ENCODE measurements at places on chromosomes 6 and 20. TPM values are rescaled to one million over a fixed set of nuclear protein-coding genes. Genes with fewer than 3 reads are reported as not detected.

GRCh38 chr6:22432060-22432459, 135.2 kb upstream of the PRL start:
- no peak for DNase-seq

GRCh38 chr20:19483309-19483708, 270.9 kb downstream of the SLC24A3 start:
- DNase-seq = no peak

Gene RSPH3
- polyA plus RNA-seq = 7.4 TPM

GRCh38 chr20:8301655-8302054, 169.6 kb downstream of the PLCB1 start:
- DNase-seq = no peak

GRCh38 chr6:159642481-159642880, 50.6 kb downstream of the SOD2 start:
- no peak for DNase-seq

Gene PROCR
- 5.3 TPM for polyA plus RNA-seq

DNA sequence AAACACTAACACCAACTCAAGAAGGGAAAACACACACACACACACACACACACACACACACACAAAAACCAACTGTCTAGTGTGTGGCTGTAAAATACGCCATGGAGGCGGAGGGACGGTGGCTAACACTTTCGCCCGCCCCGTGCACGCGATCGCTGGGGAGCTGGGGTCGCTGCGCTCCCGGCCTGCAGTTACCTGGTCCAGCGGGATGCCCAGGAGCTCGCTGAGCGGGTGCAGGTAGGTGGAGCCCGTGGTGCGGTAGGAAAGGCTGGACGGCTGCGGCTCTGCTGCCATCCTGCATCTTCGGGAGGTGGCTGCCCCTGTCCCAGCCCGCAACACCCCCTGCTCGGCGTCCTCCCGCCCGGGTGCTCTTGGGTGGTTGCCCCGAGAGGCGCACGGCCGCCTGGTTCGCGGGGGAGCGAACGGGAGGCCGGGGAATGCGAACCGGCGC, 303 bp downstream of the MBOAT1 start:
- DNase-seq = no peak

Gene SLA2
- polyA plus RNA-seq = 0.49 TPM

DNA sequence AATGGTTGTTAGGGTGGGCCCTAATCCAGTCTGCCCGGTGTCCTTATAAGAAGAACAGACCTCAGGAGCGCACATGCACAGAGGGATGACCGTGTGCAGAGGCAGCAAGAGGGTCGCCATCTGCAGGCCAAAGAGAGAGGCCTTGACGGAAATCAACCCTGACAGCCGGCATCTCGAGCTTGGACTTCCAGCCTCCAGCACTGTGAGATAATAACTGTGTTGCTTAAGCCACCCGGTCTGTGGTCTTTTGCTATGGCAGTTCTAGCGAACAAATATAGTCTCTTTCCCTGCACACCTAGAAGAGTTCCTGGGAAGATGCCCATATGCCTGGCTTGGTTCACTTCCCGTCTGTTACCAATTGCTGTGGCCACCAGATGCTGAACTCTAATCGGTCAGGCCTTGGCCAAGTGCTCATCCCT, 35.3 kb upstream of the PTGIS start:
- peak; percentile 41 for DNase-seq

Gene ANKRD66
- not detected for polyA plus RNA-seq

Gene RNF217
- 0.41 TPM for polyA plus RNA-seq

DNA sequence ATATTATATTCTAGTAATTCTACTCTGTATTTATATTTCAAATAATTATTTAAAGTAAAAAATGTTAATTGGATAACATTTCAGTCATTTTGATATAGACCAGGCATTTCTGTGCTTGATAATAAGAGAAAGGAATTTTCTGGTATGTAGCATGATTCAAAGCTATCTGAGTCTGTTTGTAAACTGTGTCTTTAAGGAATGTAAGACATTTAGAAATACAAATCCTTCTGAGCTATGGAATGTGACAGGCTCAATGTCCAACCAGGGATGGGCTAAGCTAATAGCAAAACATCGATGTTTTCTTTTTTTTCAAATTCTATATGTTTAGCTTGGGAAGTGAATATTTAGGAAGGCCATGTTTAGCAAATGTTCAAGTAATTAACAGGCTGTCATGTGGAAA, 41.5 kb upstream of the FAM83B start:
- DNase-seq = no peak

- no peak for DNase-seq
These were observed 37.0 kb downstream of the KLHL31 start for GRCh38 chr6:53628354-53629119.

- no peak for DNase-seq
These were observed 156.5 kb upstream of the PRDM1 start for GRCh38 chr6:105929626-105930025.

- no peak for DNase-seq
These were observed 20.1 kb upstream of the FAM209A start for GRCh38 chr20:56504373-56505005.

Gene GSS
- 107 TPM for polyA plus RNA-seq

Gene RPP21
- polyA plus RNA-seq = 135 TPM

Gene GPLD1
- 0.80 TPM for polyA plus RNA-seq

Gene MYBL2
- polyA plus RNA-seq = 148 TPM

Gene GSTA3
- polyA plus RNA-seq = not detected

Gene MACROD2
- polyA plus RNA-seq = 9.0 TPM

DNA sequence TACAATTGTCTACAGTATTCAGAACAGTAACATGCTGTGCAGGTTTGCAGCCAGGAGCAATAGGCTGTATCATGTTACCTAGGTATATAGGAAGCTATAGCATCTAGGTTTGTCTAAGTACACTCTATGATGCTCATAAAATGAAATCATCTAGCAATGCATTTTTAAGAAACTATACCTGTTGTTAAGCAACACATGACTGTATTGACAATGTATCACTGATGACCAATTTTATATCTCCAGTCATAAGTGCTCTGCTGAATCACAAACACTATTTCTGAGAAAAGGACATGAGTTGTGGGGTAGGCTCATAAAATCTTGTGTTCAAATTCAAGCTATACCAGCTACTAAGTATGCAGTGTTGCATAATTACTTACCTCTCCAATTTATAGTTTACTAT, 501.3 kb downstream of the CD109 start:
- no peak for DNase-seq

Gene TGM2
- 34.7 TPM for polyA plus RNA-seq

DNA sequence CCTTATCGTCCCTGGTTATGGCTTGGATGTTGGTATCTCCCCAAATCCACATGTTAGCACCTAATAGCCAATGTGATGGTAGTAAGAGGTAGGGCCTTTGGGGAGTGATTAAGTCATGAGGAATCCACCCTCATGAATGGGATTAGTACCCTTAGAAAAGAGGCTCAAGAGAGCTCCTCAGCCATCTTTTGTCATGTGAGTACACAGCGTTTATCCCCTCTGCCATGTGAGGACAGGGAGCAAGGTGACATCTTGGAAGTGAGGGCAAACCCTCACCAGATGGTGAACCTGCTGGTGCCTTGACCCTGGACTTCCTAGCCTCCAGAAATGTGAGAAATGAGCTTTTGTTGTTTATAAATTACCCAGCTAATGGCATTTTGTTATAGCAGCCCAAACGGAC, 16.1 kb upstream of the SIRPB2 start:
- no peak for DNase-seq

DNA sequence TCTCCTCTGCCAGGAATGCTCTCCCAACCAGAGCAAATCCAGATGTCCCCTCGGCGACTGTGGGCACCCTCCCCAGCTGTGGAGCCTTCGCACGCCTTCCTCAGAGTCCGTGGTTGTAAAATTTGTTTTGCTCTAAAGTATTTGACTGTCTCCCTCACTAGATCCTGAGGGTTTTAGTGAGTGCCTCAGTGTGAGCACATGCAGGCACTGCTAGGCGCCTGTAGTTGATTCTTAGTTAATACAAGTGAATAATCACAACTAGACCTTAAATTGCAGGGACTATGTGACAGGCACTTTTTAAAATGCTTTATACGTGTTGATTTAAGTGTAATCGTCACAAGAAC, 680 bp upstream of the MTCH1 start:
- DNase-seq = no peak

Gene ZKSCAN3
- polyA plus RNA-seq = 3.7 TPM

- DNase-seq = no peak
These were observed 21.2 kb upstream of the TTPAL start for GRCh38 chr20:44454306-44454963.

Gene CRISP2
- not detected for polyA plus RNA-seq

Gene KCNK5
- 0.78 TPM for polyA plus RNA-seq

DNA sequence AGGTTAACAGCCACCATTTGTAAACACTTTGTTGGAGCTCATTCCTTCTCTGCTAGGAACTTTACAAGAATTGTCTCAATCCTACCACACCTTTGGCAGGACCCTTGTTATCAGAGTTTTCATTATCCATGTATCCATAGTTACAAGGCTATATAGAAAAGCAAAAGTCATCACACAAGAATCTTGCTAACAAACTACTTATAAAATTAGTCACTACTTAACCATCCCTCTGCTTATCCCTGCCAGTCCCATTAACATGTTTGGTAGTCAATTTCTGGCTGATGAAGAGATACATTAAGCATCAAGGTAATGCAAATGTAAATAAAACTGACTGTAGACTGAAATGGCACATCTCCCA, 10.4 kb downstream of the ZSWIM3 start:
- DNase-seq = no peak

Gene CENPQ
- polyA plus RNA-seq = 3.4 TPM

Gene PSMB9
- polyA plus RNA-seq = 16.7 TPM

GRCh38 chr6:41171908-41172307, 9.0 kb upstream of the TREM2 start:
- DNase-seq = no peak

Gene DDO
- 2.0 TPM for polyA plus RNA-seq

DNA sequence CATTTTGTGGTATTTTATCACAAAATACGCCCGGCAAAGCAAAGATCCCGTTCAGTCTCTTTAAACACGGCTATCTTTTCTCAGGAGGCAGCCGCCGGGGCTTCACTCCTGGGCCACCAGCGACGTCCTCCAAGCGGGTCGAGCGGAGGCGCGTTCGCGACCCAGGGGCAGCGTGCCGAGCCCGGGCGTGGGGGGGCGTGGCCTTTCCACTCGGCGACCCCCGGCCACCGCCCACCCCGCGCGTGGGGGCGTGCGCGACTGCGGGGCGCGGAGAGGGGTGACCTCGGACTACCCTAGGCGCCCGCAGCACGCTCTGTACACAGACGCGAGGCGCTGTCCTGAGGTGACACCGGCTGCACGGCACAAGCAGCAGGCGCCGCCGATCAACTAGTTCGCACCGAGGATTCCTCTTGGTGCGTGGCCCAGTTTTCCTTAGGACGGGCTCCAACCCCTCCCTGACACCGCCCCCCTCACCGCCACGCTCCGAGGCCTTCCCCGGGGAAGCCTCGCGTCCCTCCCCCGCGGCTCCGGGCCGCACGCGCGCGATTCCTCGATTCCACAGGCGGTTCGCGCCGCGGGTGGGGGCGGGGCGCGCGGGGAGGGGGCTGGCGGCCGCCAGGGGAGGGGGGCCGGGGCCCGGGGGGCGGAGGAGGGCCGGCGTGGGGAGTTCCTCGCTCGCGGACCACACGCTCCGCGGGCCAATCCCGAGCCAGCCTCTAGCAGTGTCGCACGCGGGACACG, 1.1 kb upstream of the JARID2 start:
- peak; percentile 92 for DNase-seq

GRCh38 chr6:42280966-42281533, 63.4 kb upstream of the MRPS10 start:
- no peak for DNase-seq

GRCh38 chr6:126300735-126301134, 39.2 kb upstream of the CENPW start:
- no peak for DNase-seq

GRCh38 chr6:142222022-142222421, 75.0 kb downstream of the VTA1 start:
- DNase-seq = no peak

Gene SRC
- 60.3 TPM for polyA plus RNA-seq

Gene LTA
- polyA plus RNA-seq = not detected

GRCh38 chr6:72788188-72788587, 166.3 kb downstream of the KCNQ5 start:
- DNase-seq = no peak

GRCh38 chr20:56308036-56308435, 50.7 kb upstream of the FAM210B start:
- DNase-seq = no peak

DNA sequence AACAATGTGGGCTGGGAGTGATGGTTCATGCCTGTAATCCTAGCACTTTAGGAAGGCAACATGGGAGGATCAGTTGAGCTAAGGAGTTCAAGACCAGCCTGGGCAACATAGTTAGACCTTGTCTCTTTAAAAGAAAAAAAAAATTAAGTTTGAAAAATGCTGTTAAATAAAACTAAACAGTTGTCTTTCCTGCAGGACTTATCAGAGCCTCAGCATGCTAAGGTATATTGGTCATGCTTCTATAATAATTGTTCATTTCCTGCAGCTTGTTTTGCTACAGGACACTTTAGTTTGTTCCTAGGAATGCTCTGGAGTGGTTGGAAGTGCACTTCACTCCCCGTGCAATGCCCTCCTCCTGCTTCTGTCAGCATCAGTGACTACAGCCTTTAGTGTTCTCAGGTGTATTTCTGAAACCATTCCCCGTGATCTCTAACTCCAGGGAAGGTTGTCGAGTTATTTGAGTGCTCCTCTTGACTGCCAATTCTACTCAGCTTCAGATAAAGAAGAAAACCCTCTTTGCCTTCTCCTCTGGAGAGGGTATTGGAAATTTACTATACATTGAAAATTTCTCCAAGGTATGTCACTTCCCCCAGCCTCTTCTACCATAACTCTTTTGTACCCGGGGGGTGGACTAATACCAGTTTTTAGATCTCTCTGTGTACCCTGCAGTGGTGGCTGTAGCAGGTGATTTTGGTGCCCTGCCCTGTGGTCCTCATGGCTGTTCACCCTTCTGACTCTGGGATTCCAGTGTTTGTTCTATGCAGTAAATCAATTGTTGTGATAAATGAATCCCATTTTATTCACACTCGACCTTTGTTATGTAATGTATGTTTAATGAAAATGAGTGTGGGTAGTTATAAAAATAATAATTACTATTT, 33.8 kb downstream of the NHLRC1 start:
- no peak for DNase-seq

Gene RIMS1
- 2.0 TPM for polyA plus RNA-seq

Gene TINAG
- polyA plus RNA-seq = not detected

Gene MAFB
- polyA plus RNA-seq = 2.7 TPM

Gene TMC2
- not detected for polyA plus RNA-seq

Gene POPDC3
- 8.0 TPM for polyA plus RNA-seq

Measured in brain (organoid and tissue), 16 donors.